ENCODE measurements at places on chromosomes 3 and 15.

DNA sequence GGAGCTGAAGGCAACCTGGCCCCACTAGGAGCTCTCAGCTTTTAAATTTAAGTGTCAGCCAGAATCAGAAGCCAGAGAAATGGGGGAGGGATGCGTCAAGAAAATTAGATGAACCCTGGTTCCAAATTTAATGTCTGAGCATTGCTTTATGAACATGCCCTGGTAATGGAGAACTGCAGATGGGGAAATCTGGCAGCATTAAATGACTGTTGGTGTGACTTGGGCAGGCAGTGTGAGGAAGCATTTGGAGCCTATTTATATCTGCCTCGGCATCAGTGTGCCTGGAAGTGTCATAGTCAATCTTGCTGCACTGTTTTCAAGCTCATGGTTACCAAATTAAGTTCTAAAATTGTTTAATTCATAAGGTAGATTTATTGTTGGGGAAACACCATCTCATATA lies 29.0 kb downstream of the NME9 start:
- no peak for DNase-seq

- DNase-seq = no peak
Observed at GRCh38 chr3:165643425-165643824, 193.8 kb downstream of the BCHE start.

DNA sequence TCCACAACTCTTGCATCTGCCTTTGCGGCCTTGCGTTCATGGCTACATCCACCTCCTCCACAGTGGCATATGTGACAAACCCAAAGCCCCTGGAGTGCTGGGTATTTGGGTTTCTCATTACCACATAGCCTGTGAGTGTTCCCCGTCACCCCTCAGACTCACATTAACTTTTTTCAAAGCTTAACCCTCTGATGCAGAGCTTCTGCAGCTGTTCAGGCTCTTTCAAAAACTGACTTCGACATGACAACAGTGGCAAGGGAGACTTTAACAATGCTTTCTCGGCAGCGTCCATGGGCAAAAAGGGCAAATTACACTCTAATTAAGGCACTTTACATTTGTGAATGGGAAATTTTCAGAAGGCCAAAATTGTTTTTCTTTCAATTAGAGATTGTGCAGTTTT lies 343.2 kb downstream of the UNC13C start:
- no peak for DNase-seq

GRCh38 chr3:44992555-44993470 lies 16.8 kb downstream of the EXOSC7 start:
- DNase-seq = peak; percentile 34

- no peak for DNase-seq
Observed at GRCh38 chr3:161925749-161926360, 429.2 kb downstream of the OTOL1 start.

DNA sequence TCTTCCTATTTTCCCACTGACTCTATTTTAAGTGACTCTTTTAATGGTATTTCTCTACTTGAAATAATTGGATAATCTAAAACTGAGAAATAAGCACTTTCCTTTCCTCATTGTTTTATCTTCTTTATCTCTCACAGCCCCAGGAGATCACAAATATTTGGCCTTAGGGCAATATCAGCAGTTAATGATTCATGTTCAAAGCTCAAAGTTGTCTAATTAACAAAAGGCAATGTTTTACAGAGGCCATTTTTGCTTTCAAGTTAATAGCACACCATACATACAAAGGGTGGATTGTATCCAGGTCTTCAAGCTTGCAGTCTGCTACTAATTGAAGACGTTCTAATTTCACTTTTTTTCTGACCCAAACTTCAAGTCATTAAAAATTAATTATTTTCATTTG lies 120.1 kb downstream of the LRRN1 start:
- DNase-seq = no peak

DNA sequence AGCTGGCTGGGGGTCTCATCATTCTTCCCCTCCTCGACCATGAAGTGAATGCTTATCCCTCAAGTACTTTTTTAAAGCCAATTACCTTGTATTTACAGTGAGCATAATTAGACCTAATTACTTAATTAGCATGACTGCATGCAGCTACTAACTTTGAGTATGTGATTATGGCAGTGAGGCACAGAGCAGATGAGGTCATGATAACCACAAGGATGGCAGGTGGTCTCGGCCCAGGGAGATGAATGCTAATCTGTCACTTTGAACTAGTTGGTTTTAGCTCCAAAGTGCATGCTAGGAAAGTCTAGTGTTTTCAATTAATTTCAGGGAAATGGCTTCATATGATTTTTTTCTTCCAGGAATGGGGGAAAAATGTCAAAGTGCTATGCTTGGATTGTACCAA lies 233.8 kb downstream of the NTRK3 start:
- DNase-seq = no peak

- DNase-seq = peak; percentile 35
Observed at GRCh38 chr3:129936757-129937156, 37.8 kb upstream of the TRH start.

DNA sequence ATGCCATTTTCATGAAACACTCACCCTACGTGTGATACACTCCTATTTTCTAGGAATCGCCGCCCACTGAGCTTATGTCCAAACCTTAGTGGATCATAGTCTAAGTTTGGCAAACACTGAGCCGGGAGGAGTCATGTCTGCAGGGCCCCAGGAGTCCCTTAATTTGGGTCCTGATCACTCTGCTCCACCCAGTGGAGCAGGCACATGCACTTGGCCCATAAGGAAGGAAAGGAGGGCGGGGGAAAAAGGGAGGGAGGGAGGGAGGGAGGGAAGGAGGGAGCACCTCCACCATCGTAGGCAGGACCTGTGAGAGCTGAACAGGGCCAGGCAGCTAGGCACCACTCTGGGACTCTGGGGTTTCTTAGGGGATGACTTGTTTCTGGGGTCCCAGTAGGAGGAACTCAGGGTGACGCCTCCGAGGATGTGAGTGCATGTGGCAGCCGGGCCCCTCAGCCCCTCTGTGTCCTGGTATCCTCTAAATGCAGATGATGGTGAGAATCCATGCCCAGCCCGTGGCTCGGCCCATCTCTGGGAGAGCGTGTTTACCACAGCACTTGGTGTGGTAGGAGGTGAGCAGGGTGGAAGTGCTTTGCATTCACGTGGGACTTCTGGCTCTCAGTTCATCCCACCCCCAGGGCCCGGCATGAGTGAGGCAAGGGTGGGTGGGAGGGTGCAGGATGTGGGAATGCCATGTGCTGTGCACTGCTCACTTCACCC lies 109.4 kb downstream of the KLF13 start:
- DNase-seq = peak; percentile 77

GRCh38 chr15:95086531-95087252 lies 855.3 kb downstream of the MCTP2 start:
- peak; percentile 2 for DNase-seq

DNA sequence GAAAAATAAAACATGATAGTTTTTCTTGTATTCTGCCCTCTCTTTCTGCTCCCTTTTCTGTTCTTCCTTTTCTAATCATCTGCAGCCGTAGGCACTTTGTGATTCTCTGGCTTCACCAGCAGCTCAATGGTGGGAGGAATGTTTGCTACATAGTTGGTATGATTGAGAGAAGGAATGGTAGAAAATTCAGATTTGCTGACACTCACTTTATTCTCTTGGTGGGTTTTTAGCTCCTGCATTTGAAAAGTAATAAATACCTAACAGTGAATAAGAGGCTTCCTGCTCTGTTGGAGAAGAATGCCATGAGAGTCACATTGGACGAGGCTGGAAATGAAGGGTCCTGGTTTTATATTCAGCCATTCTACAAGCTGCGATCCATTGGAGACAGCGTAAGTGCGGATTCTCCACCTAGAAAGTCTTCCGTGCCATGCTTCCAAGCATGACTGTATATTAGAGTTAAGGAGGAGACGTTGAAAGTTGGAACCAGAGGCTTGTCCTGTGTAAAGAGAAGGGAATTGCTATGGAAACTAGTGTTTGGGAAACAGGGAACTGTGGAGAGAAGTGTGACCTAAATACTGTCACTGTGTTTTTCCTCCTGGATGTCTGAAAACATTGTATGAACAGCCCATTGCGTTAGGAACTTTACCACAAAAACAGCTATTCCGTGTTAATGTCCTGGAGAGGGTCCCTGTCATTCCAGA lies 148.9 kb downstream of the ITPR1 start:
- no peak for DNase-seq

GRCh38 chr15:33888176-33888575 lies 80.1 kb upstream of the CHRM5 start:
- DNase-seq = no peak

GRCh38 chr15:65583701-65584100 lies 27.2 kb downstream of the INTS14 start:
- DNase-seq = peak; percentile 73

- no peak for DNase-seq
Observed at GRCh38 chr3:135133905-135134683, 339.0 kb downstream of the EPHB1 start.

DNA sequence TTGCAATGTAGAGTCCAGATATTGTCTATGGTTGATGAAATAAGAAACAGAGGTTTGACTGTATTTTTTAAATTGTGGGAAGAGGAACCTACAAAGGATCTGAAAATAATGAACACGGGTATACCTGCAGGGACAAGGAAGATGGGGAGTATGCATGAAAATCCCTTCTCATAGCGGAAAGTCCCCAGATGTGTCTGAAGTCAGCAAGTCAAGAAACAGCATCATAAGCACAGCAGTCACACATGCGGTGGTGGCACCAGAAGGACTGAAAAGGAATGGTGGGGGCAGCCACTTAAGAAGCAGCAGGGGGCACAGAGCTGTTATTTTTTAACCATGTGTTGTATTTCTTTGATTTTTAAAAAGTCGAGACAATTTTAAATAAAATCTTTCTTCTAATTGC lies 4.7 kb downstream of the MRPS11 start:
- DNase-seq = no peak

- no peak for DNase-seq
Observed at GRCh38 chr15:98151096-98151495, 190.6 kb downstream of the ARRDC4 start.

DNA sequence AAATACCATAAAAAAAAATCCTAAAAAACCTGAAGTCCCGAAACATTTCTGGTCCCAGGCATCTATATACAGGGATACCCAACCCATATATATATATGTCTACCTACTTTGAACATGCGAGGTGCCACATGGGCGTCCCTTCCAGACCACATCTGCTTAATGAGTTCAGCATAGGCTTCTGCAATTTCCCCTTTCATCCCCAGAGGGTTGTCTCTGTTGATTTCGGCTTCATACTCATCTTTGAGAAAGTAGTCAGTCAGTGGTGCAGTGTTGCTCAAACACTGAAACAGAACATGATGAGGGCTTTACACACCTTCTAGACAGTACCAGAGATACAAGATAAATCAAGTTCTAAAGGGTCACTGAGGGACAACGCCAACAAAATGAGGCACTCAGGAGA lies 28.6 kb upstream of the C3orf62 start:
- DNase-seq = no peak

DNA sequence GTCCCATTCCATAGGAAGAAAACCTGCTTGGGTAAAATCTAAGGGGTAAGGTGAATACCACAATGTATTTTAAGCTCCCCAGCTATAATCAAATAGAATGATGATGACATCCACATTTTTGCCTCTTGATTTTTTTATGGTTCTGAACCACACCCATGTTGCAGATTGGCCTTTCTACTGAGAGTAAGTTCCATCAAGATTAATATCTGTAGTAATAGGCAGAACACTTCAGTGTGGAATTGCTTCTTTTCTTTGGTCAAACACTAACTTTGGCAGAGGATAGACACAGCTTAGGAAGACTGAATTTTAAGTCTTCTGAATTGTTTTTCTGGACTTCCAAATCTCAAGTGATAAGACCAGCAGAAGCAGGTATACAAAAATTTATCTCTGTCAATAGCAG lies 27.0 kb downstream of the PLS1 start:
- DNase-seq = no peak

GRCh38 chr3:172302203-172302602 lies 146.1 kb downstream of the GHSR start:
- no peak for DNase-seq

DNA sequence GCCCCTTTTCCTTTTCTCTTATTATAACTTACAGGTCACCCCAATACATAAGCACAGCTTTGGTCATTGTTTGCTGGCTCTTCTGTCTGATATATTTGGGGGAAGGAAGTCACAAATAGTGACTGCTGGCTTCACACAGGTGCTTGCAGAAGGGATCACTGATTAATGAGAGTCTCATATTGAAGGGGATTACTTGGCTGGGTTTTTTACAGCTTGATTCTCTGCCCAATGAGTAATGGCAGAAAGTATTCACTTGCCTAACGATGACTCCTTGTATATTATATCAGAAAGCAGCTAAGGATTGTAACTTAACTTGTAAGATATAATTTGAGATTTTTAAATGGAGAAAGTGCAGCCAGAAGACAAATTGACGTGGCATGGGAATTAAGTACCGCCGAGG lies 119.3 kb upstream of the PFN2 start:
- DNase-seq = no peak

GRCh38 chr3:16936676-16937230 lies 52.0 kb downstream of the PLCL2 start:
- DNase-seq = no peak

DNA sequence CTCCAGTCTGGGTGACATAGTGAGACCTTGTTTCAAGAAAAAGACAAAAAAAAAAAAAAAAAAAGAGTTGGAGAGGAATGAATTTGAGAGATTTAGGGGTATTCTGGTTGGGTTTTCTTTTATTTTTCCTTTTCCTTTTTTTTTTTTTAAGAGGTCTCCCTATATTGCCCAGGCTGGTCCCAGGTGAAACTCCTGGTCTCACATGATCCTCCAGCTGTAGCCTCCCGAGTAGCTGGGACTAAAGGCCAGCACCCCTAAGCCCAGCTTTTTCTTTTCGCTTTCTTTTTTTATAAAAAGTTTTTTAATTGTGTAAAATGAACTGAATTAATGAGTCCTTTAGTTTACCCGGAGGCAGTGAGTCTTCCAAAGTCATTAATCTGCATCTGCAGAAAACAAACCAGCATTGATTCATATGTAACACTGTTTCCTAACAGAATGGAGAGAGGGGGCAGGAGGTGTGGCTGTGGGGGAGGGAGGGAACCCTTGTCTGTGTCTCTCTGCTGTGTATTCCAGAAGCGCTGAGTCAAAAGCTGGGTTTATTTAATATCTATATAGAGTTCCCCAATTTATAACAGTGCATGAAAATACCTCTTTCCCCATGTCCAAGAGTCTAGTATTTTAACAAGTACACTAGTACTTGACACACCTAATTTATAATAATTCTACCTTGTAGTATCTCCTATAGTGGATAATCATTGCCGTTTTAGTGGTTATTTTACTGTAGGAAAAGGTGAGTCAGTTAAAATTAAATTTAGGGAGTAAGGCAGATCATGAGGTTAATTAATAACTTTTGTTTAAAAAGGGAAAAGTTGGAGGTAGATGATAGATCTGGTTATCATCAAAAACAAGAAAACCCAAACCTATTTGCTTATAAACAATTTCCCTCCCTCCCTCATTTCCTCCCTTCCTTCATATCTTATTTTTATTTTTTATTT lies 2.6 kb upstream of the DPPA4 start:
- DNase-seq = no peak

DNA sequence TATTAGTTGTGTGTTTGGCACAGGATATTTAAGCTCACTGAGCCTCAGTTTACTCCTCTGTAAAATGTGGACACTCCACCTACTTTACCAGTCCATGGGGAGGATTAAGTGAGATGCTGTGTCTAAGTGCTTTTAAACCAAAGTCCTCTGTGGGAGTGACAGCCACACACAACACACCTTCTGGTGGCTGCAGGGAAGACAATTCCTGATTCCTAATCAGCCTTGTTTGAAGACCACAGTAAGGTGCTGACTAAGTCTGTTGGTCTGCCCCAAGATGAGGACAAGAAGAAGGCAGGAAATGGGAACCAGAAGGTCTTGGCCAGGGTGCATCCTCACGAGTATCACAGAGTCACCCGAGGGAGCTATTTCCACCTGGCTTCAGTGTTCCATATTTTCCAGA lies 52.3 kb downstream of the EPHB1 start:
- no peak for DNase-seq

GRCh38 chr15:74664028-74664616 lies 31.7 kb downstream of the EDC3 start:
- no peak for DNase-seq
